ENCODE measurements at places on chromosomes 6 and 20.

DNA sequence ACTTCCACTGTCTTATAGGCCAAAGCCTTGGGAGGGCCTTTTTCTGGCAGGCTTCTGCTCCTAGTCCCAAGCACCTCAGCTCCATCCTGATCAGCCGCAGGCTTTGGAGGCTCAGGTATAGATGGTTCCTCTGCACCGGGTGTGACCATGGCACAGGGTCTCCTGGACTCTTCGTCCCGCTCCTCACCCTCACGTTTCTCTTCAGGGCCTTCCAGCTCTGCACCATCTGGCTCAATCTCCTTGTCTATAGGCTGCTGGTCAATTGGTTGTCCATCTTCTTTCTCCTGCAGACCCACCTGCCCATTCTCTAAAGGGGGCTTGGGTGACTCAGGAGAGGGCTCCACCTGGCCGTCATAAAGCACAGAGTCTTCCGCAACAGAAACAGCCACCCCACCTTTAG is 37.0 kb downstream of the BFSP1 start:
- no peak for DNase-seq

- no peak for DNase-seq
Measured at GRCh38 chr20:59788196-59788735, 145.2 kb downstream of the SYCP2 start.

DNA sequence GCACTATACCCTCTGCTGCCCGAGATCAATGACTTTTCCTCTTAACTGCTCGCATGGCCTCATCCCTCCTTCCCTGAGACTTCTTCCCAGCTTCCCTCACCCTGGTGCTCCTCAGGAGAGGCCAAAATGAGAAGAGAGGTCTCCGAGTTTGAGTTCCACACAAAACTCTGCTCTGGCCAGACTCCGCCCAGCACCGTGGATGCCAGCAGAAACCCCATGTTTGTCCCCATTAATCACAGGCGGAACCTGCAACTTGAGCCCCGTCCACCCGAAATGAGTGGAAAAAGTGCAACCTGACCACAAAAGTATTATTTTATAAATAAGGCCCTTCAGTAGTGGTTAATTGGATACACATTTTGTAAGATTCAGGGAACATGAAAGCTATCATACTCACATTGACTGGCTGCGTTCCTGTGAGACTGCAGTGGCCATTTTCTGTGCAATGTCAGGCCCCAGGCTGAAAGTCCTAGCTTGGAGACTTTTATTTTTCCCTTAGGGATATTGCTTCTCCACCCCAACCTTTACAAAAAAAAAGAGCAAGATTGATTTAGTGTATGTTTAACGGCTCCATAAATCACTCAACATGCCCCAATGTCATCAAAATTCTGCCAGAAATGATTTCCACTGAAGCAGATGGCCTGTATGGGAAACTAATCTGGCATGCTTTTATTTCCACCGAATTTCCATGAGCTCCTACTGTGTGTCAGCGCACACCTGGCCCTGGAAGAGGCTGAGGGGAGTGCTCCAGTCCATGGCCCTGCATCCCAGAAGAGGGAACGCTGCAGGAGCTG is 134.6 kb downstream of the BMP7 start:
- no peak for DNase-seq

DNA sequence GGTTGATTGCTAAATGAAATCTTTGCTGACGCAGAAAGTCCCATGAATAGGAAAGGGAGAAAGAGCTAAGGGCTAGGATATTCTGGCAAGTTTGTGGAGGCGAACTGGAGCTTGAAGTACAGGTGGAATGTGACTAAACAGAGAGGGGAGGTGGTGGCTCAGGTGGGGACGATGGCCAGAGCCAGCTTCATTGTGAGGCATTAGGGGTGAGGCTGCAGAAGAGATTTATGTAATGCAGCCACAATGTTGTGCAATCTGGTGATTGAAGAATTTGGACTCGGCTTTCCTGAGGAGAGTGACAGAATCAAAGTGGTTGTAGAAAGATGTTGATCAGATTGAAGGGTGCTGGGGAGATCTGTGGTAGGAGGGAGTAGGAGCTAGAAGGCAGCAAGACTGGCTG is 42.9 kb upstream of the SPACA1 start:
- no peak for DNase-seq

DNA sequence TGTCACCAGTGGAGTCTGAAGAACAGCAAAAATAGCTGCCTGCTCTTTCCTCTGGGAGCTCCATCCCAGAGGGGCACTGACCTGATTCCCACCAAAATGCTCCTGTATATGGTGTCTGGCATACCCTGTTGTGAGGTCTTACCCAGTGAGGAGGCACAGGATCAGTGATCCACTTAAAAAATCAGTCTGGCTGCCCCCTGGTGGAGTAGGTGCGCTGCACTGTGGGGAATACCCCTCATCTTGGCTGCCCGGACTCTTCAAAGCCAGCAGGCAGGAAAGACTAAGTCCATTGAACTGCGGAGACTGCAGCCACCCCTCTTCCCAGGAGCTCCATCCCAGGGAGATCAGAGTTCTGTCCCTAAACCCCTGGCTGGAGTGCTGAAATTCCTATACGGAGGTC is 230.9 kb upstream of the HTR1E start:
- no peak for DNase-seq

DNA sequence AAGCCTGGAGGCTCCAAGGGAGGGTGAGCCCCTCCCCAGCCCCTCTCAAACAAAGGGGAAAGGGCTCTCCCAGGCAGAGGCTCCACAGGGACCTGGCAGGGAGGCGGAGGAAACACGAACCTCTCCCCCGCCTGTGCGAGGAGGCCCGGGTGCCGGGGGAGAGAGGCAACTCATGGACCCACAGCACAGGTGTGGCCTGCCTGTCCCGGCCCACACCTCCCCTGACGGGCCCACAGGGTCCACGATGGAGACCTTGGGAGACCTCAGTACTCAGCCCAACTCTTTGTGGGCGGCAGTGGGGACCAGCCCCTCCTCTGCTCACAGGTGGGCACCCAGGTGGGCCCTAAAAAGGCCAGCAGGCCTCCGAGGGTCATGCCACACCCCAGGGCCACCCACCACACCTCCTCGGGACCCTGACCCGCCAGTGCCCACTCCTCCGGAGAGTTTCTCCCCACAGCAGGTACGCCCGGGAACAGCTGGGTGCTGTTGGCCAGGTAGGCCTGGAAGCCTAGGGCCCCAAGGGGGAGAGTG is 12.2 kb downstream of the LAMA5 start:
- DNase-seq, result no peak

DNA sequence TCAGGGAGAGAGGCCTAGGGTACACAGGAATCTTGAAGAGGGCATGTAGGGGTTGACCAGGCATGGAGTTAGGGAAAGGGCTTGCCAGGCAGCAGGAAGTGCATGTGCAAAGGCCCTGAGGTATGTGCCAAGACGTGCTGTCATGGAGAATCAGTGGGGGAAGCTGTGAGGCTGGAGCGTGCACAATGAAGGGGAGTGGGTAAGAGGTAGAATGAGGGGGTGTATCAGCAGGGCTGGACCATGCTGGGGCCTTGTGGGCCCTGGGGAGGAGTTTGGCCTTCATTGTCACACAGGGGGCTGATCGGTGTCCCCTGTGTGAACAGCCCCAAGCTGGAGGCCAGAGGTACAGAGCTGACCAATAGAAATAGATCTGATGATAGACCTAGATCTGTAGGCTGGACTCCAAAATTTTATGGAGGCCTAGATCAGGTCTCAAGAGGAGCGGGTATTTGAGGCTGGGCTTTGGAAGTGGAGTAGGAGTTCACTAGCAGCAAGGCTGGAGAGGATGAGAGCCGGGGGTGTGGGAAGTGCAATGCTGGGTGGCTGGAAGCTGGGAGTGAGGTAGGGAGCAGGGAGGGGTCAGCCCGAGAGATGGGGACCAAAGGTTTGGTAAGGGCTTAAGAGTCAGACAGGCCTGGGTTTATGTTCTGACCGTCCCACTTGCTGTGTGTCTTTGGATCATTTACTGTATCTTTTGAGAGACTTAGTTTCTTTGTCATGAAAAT is 3.0 kb downstream of the SRC start:
- no peak for DNase-seq

DNA sequence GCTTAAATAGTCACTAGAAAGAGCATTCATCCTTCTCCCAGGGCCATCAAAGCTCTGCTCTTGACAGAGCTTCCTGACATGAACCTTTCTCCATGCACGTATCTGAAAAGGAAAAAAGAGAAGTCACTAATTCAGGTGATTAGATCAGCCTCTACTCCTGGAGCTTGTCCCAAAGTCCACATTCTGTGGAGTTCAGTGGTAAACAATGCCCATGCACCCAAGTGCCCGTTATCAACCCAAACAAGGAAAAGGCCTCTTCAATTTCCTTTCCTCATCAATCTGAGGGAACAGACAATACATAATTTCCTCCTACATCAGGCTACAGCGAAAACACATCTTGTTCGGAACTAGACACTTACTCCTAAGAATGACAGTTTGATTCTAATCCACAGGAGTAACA is 129.2 kb upstream of the PCSK2 start:
- no peak for DNase-seq

GRCh38 chr6:168319279-168320111 is at the start of gene DACT2:
Gene DACT2, minus strand, starts transcription at chr6:168319777. Its CDS starts 144 bp downstream, at chr6:168319633.
- DNase-seq, result no peak

GRCh38 chr20:47300071-47300470 is 56.4 kb downstream of the ZMYND8 start:
- DNase-seq, result no peak

DNA sequence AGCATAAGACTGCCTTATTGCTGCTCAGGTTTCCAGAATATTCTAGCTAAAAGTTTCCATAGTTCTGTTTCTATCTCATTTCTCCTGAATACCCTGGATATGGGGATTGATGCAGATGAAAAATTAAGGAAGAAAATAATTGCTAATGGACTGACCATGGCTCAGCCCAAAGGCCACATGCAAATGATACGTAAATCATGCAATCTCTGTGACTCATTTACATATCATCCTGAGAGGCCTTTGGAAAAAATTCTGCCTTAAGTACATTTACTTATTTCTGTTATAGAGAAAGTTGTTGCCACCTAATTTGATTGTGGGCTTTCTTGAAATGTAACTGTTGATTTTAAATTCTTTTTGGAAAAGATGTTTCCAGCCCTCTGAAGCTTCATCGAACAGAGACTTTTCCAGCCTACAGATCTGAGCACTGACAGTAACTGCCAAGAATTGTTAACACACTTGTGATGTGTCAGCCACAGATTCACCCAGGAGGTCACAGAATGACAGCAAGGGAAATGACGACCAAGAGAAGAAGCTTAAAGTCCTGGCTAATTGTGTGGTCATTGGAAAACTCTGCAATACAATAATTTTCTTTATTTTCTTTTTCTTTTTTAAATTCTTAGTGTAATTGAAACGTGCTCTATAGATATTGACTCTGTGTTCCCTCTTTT is 174.8 kb downstream of the DOK5 start:
- DNase-seq, result no peak
